ENCODE measurements at places on chromosomes 16 and 17.

DNA sequence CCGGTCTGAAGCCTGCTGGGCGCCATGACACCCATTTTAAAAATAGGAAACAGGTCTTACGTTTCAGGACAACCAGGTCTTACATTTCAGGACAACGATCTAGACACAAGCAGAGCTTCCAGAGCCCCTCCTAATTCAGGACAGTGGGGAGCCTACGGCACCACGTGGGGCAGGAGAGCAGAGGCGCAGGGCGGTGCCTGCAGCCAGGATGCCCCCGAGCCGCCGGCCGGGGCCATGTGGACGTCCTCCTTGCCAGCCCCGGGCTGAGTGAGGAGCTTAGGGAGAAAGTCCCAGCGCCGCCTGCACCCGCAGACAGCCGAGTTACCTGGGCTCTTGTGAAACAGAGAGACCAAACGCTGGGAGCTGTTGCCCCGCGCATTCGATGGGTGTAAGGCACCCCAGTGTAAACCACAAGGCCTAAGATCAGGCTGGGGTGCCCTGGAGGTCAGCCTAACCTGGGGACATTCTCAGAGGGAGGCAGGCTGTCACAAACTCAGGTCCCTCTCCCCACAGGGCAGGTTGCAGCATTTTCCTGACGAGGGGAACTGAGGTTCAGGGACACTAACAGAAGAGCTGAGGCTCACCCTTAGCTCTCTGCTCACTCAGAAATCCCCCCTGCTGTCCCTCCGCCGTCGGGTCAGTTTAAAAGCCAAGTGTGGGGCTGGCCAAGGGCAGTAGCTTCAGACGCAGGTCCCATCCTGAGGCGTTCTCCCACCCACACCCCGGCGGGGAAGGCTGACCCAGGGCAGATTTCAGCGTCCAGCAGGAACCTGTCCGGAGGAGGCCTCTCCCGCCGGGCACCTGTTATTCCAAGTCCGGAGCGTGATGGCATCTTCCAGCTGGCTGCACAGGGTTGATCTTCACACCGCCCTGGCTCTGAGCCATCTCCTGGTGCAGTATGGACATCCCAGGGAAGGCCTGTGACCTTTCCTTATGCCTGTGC lies 1.8 kb upstream of the NOTUM start:
- DNase-seq: no peak

- no peak for DNase-seq
Observed at GRCh38 chr17:58383892-58384462, 32.0 kb upstream of the SUPT4H1 start.

DNA sequence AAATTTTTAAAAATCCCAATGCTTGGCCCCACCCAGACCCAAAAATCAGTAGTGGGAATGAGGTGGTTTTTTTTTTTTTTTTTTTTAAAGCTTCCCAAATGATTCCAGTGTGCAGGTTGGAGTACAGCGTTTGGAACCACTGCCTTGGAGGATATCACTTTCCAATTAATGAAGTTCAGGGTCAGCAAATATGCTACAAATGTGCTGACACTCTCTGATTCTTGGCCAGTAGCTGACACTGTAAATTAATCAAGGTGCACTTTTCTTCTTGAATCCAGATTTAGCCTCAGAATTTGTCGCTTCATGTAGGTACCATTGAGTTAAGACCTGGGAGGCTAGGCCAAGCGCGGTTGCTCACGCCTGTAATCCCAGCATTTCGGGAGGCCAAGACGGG lies 230.2 kb downstream of the SNX29 start:
- no peak for DNase-seq

DNA sequence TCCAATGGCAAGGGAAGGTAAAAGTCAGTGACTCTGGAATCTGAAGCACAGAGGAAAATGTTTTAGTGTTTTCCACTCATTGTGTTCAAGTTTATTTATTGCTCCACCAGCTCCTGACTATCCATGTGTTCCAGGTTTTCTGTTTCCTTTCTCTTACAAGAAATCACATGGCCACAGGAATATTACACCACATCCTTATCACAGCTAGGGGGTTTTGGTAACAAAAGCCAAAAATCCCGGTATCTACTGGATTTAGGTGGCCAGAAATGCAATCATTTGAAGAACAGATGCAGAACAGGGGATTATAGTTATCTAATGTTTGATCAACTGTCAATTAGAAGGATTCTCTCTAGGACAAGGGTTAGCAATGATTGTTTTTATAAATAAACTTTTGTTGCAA lies 47.9 kb downstream of the STH start:
- no peak for DNase-seq

GRCh38 chr16:12902511-12903372 lies 1.3 kb downstream of the SHISA9 start:
- no peak for DNase-seq

DNA sequence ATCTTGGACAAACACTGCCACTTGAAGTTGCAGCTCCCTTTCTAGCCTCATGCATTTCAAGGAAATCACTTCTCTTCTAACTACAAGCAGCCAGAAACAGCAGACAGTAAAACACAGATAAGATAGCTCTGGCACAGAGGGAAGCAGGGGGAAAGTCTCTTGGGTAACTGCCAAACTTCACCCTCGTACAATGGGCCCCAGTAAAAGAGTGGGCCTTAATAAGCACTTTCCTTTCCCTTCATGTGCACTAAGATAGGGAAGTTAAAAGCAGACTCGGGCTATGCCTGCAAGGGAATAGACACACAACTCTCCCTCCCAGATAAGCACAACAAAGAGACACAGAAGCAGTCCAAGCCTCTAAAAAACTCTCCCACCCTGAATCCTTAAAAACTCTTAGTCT lies 4.2 kb upstream of the KRTAP4-5 start:
- DNase-seq: no peak

- no peak for DNase-seq
Observed at GRCh38 chr17:43587647-43588046, 41.5 kb upstream of the ETV4 start.

GRCh38 chr17:73387746-73388577 lies 76.2 kb upstream of the CDC42EP4 start:
- DNase-seq: no peak

- DNase-seq: no peak
Observed at GRCh38 chr16:52964290-52964689, 88.4 kb downstream of the CHD9NB start.

Measured in activated CD8-positive, alpha-beta memory T cell treated with anti-CD3 and anti-CD28 coated beads for 24 hours (primary cell).